Hematopoietic multipotent progenitor cell treated with erythropoietin and hydrocortisone succinate and interleukin-3 and kit ligand, for 17 days (in vitro differentiated cells): ENCODE measurements at places on chromosomes 7 and 10.

DNA sequence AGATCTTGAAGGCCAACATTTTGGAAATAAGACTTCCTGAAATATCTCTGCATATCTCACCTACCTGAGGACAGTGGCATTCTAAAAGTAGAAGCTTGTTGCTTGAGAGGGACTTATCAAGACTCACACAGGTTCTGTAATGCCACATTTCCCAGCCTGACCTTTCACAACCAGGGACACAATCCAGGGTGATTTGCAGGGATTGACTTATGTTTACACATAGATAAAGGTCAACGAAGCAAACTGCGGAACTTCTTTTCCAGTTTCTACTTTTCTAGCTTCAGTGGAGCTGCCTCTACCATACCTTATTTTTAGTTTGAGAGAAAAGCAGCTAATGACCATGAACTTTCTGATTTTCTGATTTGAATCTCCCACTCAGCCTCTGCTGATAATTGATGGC lies 148.7 kb downstream of the SLC16A9 start:
- DNase-seq = no peak

DNA sequence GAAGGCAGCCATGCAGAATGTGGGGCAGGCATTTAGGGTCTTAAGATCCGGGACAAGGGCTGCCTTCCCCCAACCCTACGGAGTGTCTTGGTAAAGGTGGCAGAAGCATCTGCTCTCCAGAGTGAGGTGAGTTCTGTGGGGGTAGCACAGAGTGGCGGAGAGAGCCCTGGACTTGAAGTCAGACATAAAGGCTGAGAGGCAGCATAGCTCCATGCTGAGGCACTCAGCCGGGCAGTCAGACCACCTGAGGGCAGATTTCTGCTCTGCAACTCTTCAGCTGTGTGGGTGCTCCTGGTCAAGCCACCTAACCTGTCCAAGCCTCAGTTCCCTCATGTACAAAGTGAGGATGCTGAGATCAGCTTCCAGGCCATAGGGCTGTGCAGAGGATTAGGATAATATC lies 81.0 kb downstream of the CRTAC1 start:
- no peak for DNase-seq

- DNase-seq = no peak
These were observed 8.0 kb downstream of the CALHM3 start for GRCh38 chr10:103470761-103471653.

DNA sequence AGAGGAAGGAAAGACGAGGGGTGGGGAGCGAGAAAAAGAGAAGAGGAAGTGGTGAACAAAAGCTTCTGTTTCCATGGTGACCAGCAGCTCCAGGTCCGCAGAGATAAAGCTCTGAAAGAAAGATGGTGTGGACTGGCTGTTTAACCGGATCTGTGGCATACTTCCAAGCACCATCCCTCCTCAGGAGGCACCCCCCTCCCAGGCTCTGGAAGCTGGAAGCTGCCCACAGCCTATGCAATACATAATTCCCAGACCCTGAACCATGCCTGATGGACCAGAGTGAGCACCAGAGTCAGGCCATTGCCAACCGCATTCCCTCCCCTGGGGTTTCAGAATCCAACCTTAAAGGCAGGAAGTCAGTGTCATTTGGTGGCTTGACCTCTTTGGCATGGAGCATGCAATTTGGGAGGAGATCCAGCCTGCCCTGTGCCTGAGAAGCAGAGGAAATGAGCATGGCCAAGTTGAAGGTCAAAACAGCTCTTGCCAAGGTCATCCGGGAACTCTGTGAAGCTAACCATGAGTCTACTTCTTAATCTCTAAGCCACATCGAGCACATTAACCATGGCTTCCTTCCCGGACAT lies 22.2 kb upstream of the CPXM2 start:
- no peak for DNase-seq

DNA sequence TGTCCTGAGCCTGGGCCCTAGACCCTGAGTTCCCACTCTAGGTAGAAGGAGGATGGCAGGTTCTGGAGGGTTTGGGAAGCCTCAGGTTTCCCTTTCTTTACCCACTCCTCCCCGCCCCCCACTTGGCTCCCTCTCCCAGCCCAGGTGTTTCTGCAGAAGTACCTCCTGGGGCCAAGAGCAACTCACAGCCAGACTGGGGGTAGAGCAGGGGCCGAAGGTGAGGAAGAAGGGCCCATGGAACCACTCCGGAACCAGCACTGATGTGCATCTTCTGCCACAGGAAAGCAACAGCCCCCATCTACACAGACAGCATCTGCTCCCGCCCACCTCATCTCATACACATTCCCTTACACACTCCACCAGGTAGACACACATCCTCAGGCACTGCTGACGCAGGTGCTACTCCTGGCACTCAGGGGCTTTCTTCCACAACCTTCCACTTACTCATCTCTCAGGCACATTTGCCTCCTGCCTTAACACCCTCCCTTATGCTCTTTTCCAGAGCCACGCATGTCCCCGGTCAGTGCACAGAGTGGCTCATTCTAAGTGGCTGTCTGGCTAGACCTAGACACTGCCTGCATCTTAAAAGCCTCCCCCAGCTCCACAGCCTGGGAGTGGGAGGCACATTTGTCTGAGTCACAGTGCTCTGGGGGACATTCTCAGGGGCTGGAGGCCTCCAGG lies 1.8 kb downstream of the EPHB6 start:
- no peak for DNase-seq

DNA sequence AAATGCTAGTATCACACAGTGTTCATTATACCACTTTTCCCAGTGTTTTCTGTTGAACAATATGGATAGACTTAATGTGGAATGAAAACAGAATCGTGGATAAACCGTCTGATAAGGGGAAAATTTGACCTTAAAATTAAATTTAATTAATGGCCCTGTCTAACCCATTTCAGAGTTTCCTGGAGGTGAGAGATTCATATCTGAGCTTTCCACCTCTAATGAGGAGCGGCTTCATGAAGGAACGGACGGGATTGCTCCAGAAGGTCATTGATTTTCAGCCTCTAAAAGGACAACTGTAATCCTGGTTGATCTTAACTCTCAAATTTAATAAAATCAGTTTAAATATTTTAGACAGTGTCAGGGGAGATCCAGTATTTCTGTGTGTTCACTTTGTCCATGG lies 874.9 kb downstream of the GRID1 start:
- DNase-seq = no peak

- DNase-seq = no peak
These were observed 23.0 kb downstream of the AMZ1 start for GRCh38 chr7:2710901-2711551.
